T-cell (primary cell): ENCODE measurements at places on chromosomes 7 and 10.

DNA sequence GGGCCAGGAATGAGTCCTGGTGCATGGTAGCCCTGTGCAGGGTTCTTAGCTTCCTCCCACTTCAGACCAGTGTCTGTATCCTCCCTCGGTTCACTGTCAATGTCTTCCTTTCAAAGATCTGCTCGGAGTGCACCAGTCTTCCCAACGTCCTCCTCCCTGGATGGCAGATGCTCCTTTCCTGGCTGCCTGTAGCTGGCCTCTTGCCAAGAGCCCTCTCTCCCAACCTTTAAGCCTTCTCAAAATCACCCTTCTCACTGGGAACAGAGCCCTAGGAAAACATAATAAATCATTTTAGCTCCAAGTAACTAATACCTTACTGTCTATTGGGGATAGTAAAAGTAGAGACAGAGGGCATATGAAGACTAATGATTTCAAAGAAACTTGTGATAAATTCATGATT, 490.6 kb downstream of the CCSER2 start:
- no peak for DNase-seq

DNA sequence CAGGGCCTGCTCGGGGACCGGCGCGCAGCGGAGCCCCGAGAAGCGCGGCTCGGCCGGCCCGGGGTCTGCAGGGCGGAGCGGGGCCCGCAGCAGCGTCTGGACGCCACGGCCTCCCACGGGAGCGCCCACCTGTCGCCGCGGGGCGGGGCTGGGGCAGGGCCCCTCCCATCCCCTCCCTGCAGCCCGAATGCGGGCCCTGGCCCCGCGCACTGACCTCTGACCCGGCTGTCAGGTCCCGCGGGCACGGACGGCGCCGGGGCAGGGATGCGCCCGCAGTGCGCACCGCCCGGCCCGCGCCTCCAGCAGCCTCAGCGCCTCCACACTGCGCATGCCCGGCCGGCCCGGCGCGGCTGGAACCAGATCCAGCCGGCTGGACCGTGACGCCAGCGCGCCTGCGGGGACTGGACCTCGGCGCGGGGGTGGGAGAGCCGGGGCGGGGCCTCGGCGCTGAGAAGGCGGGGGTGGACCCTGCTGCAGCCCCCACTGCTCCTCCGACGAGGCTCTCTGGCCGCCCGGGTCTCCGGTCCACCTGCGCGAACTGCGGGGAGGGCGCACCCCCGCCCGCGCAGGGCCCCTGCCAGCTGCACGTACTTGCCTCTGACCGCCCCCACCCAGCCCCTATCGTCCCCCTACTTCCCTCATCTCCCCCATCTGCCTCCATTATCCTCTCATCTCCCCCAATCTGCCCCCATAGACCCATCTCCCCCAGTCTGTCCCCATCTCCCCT, 16.1 kb upstream of the GPR146 start:
- DNase-seq: peak; percentile 61

DNA sequence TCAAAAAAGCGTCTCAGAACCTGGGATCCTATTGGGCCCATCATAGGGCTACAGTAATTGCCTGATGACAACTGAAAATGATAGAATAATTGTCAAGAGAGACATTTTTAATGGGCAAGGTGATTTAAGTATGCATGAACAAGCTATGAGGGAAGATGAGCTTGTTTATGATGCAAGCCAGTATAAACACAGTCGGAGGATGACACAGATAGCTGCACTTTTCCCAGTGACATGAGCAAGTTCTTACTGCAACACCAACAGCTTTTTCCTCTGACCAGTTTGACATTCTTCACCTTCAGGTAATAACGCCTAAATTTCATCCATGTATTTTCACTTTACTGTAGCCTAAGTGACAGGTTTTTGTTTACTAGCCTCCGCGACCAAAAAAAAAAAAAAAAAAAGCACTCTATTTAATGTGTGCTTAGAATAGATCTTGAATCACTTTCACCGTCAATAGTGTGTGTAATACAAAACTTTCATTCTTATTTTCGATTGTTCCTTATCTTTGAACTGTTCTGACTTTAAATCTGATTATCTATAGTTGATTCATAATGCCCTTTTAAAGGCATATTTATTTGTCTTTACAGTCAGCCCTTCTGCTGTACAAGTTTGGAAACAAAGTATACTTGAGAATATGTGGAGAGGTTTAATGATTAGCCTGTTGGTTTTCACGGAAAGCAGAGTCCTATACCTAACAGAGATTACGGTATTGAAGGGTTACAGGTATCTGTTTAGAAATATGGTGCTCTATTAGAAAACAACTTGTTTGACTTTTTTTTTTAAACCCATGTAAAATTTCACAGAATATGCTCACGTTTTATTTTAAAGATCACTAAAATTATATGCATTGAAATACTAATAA, 1.7 kb downstream of the FOXP2 start:
- no peak for DNase-seq

DNA sequence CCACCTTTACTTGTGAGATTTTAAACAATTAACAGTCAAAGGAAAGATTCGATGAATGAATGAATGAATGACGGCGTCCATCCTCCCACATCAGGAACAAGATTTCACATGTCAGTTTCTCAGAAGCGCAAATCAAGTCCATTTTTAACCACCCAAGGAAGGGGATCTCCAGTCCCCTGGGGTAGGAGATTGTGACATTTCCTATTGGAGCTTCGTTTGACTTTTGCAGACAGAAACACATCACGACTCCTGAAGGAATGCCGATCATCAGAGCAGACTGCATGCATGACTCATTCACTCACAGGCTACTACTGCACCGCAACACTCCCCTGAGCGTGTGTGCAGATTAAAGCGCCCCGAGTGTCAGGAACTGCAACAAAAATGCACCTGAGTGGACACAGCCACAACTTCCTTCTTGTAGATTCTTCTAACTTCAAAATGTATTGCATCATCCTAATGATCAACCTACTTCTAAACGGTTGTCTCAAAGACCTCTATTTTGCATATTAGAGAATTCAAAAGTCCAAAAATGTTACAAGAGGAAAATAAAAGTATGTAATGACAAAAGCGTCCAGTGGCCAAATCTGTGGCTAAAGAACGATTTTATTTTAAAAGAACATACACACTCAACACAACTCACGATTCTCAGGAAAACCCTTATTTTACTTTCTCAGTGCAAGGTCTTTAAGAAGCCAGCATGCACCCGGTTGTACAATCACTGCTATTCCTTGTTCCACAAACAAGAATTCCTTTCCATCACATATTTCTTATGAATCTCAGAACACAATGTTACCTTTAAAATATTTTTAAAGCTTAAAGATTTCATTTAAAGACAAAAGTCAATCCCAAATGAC, 172.6 kb downstream of the FAM107B start:
- peak; percentile 55 for DNase-seq

DNA sequence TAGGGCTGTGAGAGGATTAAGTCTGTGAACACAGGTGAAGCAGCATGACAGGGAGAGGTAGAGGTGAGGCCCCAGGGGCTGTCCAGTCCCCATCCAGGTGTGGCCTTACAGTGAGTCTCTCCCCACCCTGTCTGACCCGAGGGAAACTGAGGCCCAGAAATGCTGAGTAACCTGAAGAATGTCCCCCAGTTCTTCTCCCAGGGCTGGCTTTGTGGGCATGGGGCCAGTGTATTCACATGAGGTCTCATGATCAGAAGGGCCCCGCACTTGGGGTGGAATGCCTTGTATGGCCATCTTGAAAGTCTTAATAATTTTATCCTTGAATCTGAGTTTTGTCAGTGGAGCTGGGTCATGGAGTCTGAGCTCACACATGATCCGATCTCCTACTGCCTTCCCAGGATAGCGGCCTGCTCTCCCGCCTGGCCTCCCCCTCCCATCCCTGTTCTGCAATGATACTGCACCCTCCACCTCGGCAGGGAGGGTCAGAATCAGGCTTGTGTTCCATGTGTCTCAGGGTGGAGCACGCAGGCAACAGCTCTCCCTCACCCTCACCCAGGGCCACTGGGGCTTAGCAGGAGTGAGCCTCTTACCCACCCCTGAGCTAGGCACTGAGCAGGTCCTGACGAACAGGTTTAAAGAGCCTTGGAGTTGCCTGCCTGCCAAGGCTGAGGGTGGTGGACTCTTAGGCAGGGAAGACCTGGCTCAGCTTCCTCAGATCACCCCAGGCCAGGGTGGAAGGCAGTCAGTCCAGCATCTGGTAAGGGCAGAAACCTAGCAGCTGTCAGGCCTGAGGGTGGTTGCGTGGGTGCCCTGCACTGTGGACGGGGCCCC, 41.4 kb upstream of the NPFFR1 start:
- no peak for DNase-seq

DNA sequence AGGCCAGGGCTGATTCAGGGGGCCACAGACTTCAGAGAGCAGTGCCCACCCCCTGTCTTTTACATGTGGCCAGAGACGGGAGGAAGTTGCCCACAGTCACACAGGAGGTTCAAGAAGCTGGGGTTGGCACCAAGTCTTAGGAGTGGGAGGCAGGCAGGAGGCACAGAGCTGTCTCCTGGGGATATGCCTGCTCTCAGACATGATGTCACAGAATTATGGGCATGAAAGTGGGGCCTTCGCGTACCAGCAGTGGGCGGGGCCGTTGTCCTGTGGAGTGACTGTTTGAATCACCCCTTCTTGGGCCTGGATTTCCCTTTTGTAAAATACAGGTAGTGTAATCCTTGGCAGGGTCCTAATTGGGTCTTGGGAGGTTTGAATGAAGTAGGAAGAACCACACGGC, 81.2 kb upstream of the PPIF start:
- DNase-seq: no peak

GRCh38 chr7:7710469-7710868, 7.9 kb downstream of the RPA3 start:
- DNase-seq: no peak

GRCh38 chr7:129494041-129494440, 8.3 kb upstream of the SMKR1 start:
- DNase-seq: no peak

DNA sequence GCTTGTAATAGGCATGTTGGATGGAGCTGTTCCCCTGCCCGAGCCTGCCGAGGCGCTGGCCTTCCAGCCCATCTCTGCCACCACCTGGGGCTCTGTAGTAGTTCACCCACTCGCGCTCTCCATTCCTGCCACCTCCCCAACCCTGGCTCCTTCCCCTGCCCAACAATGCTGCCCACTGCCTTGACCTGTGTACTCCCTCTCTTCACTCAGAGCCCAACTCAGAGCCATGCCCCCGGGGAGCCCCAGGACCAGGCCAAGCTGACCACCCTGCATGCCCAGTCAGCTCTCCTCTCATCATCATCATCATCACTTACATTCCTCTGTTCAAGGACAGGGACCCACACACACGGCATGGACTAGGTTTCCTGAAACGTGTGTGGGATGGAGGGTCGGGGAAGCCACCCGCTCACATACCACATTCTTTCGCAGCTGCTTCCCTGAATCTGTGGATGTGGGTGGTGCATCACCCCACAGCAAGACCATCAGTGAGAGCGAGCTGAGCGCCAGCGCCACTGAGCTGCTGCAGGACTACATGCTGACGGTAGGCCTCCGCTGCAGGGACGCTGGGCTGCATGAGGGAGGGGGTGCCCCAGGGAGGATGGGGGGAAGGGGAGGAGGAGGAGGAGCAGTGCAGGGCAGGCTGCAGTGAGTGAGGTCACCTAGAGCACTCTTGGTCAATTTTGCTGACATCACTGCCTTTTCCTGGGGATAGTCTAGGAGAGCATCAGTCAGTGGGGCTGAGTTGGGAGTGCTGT, 15.6 kb downstream of the NACAD start:
- DNase-seq: no peak

DNA sequence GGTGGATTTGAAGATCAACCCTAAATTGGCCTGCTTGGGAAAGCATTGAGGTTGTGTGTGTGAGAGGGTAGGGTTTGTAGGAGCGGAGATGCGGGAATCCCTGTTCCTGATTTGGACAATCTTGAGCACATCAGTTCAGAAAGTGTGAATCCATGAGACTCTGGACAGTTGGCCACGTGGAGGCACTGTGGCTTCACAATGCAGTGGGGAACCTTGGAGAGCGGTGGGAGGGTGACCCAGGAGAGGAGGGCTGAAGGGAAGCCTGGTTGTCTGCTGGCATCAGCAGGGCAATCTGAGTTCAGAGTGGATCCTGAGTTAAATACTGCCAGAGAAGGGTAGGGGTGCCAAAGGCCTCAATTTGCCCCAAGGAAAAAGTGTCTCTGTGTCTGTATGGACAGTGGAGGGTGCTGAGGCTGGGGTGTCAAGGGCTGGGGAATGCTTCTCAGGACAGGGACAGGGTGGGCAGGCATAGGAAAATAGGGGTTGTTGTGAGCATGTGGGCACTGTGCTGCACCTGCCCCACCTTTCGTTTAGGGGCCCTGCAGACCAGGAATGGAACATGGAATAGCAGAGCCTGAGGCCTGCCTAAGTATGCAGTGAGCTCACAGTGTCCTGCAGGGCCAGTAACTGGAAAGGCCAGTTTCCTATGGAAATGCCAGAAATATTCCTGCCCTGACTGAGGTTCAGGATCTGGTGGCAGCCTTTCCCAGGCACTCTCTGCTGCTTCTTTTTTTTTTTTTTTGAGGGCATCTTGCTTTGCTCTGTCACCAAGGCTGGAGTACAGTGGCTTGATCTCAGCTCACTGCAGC, 162.9 kb upstream of the PRSS58 start:
- DNase-seq: no peak

DNA sequence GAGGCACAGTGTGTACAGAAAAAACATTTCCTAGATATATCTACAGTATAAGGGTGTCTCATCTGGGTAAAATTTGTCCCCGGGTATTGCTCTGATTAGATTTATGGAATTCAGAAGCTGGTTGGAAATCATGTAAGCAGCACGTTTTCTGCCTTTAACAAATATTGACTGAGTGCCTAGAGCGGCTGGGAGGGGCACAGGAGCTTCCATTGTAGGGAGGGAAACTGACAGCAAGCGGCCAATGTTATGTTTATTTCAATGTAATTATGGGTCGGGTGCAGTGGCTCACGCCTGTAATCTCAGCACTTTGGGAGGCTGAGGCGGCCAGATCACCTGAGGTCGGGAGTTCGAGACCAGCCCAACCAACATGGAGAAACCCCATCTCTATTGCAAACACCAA, 4.4 kb upstream of the RFC2 start:
- no peak for DNase-seq

DNA sequence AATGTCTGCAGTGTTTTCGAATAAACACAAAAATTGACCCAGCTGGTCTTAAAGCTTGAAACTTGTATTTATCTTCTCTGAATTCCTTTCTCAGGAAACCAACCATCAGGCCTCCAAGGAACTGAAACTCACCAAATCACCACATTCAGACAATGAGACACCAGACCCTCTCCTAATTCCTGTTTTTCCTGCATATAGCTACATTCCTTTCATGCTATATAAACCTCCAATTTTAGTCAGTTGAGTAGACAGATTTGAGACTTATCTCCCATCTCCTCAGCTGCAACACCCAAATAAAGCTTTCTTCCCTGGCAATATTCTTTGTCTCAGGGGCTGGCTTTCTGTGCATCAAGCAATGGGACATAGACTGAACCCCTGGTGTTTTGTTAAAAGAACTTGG, 317.0 kb downstream of the CACNA2D1 start:
- no peak for DNase-seq
